ENCODE measurements at places on chromosomes 2 and 18.

DNA sequence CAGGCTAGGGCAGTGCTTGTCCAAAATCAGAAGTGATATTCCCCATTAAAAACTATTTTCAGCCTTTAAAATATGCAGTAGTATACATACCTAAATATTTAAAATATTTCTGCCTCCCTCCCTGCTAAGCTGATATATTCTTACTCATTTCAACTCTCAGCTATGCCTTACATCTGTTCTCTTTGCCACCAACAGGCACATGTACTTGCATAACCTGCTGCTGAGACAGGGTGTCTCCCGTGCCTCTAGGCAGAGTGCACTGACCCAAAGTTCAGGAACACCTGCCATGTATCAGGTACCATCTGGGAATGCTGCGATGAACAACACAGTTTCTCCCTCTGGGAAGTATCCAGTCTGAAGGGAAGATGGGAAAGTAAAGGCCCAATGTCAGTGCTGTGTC, 91.7 kb downstream of the STK39 start:
- no peak for DNase-seq

DNA sequence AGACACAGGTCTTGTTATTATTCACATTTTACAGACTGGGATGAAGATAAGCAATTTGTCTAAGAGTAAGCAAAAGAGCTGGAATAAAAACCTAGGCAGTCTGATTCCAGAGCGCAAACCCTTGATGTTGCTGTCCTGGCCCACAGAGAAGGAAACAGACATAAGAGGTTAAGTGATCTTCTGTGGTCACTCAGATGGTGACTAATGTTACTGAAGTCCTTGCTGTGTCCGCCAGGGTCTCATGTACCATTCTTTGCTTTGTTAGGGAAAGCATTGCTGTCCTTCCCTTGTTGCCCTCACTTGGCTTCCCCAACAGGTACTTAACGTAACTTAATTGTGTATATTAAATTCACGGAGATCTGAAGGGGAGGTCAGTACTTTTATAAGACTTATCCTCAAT, 14.9 kb upstream of the FAP start:
- DNase-seq, result no peak

DNA sequence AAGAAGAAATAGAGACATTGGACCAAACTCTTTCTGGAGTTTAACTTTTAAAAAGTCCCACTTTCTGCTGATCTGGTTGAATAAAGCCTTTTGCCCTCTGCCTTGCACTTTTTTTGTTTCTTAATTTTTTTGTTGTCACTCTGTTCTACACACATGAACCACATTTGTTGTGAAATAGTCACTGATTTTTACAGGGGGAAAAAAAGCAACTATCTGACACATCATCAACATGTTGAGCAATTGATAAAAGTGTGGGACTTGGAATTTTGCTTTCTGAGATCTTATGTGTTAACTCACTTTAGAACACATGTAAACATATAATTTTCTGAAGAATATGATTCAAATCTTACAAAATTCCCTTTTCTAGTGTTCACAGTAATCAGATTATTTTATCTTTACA, 414.8 kb upstream of the FIGN start:
- no peak for DNase-seq

DNA sequence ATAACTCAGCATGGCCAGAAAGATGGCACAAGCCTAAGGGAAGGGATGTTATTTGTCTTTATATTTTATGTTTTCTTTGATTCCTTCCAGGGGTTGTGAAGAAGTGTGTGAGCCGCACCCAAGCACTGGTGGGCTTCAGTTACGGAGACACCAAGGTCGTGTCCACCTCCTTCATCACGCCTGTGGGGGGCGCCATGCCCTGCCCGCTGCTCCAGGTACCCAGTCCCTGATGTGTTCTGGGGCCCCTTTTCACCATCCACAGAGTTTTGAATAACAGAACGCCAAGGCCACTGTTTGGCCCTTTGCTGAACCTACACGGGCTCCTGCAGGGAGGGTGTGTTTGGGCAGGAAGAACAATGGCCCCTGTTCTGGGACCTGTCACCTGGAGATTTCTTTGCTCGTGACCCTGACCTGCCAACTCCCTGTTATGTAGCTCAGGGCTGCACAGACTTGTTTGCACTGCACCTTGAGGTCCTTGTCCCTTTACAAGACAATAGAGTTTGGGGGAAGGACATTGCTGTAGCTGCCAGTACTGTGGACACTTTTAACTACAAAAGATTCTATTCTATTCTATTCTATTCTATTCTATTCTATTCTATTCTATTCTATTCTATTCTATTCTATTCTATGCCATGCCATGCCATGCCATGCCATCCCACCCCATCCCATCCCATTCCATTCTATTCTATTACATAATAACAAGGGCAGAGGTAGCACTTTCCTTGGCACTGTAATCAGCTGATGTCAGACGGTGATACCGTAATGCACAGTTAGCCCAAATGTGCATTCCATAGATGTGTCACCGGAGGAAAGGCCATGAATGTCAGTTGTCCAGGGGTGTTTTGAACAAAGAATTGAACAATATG, 48.2 kb upstream of the CNGA3 start:
- no peak for DNase-seq

DNA sequence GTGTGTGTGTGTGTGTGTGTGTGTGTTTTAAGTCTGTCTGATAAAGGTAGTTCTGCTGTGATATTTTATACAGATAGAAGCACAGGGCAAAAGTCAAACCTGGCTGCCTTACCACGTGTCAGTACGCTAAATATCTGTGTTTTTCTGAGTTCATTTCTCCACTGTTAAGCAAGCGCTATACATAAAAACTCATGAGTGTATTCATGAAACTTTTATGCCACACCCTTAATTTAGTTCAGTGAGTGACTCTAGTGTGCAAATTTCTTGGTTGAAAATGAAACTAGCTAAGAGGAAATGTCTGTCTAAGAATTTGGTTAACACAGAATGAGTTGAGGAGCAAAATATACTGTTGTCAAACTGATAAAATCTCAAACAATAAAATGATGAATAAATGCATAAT, 11.2 kb downstream of the CASP10 start:
- DNase-seq, result no peak

- DNase-seq, result no peak
Measured at GRCh38 chr2:240561325-240561971, 1.3 kb downstream of the DUSP28 start.

GRCh38 chr18:21598726-21599584, 1.5 kb downstream of the ESCO1 start:
- DNase-seq, result no peak

GRCh38 chr2:102055346-102055990, 63.7 kb downstream of the IL1R2 start:
- no peak for DNase-seq

DNA sequence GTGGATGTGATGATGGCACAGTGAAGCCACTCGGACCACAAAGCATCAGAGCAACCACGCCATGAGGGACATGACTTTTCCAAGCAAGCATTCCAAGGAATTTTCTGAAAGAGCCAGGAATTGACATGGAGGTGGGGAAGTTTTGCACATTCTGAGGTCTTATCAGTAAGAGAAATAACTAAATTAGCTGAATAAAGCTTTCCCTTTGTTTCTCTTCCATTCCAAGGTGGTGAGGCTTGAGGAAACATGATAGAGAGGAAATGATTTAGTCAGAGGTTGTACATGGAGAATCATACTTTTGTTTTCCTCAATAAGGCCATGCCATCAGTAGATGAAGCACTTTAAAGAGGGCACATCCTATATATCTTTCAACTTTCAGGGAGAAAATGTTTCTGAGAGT, 115.7 kb upstream of the MMADHC start:
- no peak for DNase-seq

GRCh38 chr2:196586511-196586991, 53.0 kb upstream of the CCDC150 start:
- DNase-seq, result no peak

DNA sequence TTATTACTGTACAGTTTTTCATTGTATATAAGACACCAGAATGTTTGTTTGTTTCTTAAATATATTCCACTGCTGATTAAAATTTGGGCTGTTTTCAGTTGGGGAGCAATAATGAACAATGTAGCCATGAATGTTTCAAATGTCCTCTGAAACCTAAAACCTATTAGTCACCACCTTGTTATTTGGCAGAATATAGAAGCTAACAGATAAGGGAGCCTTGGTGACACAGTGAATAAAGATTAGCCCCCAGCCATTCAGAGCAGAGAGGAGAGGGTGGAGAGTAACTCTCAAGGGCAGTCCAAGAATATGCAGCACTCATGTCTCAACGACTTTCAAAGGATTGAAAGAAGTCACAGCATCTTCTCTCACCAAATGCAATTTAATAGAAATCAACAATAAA, 43.1 kb upstream of the ATP8B1 start:
- no peak for DNase-seq

GRCh38 chr18:577643-578375, 2.4 kb upstream of the CETN1 start:
- DNase-seq, result no peak

GRCh38 chr2:68811364-68811763, 59.8 kb downstream of the BMP10 start:
- no peak for DNase-seq

GRCh38 chr2:10103179-10103578, 19.4 kb upstream of the RRM2 start:
- no peak for DNase-seq

- DNase-seq, result no peak
Measured at GRCh38 chr18:10296491-10296890, 157.9 kb upstream of the APCDD1 start.

DNA sequence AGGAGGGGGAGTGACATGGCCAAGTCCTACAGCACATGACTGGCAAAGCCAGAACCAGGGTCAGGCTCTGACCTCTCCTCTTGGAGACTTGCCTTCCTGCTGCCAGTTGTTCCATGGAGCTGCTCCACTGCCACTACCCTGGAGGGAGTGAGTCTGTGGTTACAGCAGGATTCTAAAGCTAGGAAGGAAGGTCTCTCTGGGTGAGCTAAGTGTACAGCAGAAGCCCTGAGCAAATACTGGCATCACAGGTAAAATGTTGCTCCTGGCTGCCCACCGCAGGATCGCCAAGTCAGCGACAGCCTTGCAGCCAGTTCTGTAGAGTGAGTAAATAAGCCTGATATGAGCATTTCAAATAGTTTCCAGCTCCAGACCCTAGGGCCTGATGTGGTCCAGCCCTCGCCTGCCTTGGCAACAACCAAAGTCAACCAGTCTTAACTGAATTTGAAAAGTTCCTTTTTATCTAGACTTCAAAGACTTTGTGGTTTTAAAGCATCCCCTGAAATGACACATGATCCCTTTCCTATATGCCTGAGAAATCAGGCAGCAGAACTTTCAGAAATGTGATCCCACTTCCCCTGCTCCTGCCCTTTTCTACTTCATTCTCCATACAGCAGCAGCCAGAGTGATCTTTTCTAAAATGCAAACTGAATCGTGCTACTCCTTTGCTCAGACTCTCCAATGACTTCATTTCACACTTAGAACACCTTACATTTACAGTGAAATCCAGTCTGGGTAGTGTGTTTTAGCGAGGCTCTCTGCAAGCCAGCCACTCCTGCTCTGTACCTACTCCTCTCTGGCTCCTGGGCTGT, 114.3 kb downstream of the MGAT5 start:
- no peak for DNase-seq

GRCh38 chr2:62455957-62456692, 49.9 kb downstream of the TMEM17 start:
- no peak for DNase-seq

DNA sequence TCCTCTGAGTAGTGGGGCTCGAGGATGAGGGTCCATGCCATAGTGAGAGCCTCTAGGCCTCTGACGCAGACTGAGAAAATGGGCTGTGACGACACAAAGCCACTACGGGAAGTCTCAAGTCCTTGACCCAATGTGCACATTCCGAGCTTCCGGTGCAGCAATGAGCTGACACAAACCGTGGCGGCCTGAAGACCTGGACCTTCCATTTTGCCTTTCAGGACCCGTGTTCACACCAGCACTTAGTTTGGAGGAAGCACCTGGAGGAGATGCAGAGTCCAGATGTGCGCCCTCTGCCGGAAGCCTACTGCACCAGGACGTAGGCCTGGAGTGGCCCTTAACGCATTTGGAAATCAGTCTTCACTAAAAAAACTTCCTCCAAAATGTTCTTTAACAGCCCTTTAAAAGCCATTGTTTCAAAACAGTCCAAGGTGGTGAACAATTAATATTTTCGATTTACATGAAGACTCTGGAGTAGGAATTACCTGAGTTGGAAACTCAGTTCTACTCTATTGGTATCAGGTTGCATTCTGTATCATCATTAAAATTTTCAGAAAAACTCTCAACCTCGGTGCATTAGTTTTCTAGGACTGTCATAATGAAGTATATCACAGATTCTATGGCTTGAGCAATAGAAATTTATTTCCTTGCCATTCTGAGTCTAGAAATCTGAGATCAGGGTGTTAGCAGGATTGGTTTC, 33.9 kb downstream of the BMP10 start:
- peak; percentile 73 for DNase-seq

DNA sequence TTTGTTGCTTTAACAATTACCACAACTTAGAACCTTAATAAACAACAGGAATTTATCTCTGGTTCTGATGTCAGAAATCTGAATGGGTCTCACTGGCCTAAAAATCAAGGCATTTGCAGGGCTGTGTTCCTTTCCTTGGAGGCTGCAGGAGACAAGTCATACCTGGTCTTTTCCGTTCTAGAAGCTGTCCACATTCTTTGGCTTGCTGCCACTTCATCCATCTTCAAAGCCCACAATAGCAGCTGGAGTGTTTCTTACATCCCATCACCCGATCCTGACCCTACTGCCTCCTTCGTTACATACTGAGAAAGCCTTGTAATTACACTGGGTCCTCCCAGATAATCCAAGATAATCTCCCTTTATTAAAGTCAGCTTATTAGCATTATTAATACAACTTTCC, 18.1 kb downstream of the NETO1 start:
- no peak for DNase-seq

DNA sequence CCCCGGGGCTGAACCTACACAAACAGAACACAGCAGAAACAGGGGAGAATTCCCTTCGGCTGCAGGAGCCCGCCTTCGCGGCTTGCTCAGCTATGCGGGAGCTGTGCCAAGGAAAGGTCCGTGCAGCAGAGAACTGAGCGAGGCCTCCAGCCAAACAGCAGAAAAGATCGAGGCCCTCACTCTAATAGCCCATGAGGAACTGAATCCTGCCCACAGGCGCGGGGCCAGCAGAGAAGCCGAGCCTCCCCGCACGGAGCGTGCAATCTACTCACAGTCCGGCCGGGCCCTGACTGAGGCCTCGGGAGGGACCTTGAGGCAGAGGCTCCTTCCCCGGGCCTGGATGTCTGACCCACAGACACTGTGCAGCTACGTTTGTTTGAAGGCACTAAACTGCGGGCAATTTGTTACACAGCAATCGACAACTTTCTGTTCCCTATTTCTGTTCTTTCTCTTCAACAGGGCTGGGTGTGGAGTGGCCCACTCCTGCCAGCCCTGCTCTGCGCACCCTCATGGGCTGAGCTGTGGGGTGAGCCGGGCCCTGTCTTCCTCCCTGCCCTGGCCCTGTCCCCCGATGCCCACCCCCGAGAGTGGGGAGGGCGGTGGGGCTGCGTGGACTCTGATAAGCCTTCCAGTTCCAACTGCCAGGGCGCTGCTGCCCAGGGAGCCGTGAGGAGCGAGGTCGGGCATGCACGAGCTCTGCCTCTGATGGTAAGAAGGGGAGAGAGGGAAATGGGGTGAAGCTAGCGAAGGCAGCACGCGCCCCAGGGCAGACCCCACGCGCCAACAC, 13.7 kb downstream of the HES6 start:
- DNase-seq, result no peak

- DNase-seq, result no peak
Measured at GRCh38 chr2:235939471-235939870, 228.7 kb downstream of the GBX2 start.

GRCh38 chr2:31163011-31163539, 24.8 kb upstream of the GALNT14 start:
- DNase-seq, result no peak

Data from stimulated activated CD4-positive, alpha-beta T cell treated with anti-CD3 and anti-CD28 coated beads, Interleukin-4, amount 100 ng/mL, for 1 hour (primary cell).